ENCODE measurements at places on chromosomes 1 and 21. TPM values are rescaled to one million over a fixed set of nuclear protein-coding genes. Genes with fewer than 3 reads are reported as not detected.

Gene CD1D
- 4.7 TPM for total RNA-seq

Gene RUNX3
- 1.8 TPM for total RNA-seq

Gene OR2T2
- total RNA-seq: not detected

Gene OR2AK2
- total RNA-seq: not detected

Gene ATP1A4
- 0.55 TPM for total RNA-seq

Gene ADCY10
- total RNA-seq: 0.34 TPM

Gene RRP15
- total RNA-seq: 32.3 TPM

Gene ARL8A
- total RNA-seq: 47.2 TPM

Gene SERINC2
- 26.0 TPM for total RNA-seq

Gene NSL1
- 55.7 TPM for total RNA-seq

Gene ZBTB7B
- 31.5 TPM for total RNA-seq

Gene RCSD1
- total RNA-seq: 0.50 TPM

Gene GPR37L1
- total RNA-seq: 0.16 TPM

Gene ALPL
- 148 TPM for total RNA-seq
